ENCODE measurements at places on chromosomes 5 and 9.
A peak's percentile ranks its signal among the peaks of the same experiment; 100 is the strongest.

- no peak for DNase-seq
These were observed 28.9 kb upstream of the ERGIC1 start for GRCh38 chr5:172805018-172805683.

DNA sequence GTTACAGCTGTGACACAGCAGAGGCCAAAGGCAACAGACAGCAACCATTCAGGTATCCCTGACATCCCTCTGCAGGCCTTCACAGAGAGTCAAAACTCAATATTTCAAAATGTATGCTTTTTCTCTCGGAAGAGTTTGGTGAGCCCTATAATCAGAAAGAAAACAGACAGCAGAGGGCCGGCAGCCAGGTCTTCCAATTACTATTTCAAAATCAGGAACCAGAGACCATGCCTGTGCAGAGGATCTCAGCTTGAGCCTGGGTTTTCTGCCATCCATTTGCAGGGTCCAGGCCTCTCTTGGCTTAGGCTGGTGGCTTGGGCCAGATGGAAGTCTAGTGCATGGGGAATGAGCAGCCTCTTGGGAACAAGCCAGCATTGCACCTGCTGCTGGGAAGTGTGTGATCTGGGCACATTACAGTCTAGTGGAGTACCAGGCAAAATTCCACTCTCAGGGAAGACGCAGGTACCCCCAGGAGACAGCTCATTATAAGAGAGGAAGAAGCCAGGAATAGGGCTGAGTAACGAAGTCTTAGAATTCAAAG is 231.3 kb downstream of the ENC1 start:
- DNase-seq: no peak

GRCh38 chr9:112286926-112287325 is 46.5 kb downstream of the PTBP3 start:
- DNase-seq: no peak

DNA sequence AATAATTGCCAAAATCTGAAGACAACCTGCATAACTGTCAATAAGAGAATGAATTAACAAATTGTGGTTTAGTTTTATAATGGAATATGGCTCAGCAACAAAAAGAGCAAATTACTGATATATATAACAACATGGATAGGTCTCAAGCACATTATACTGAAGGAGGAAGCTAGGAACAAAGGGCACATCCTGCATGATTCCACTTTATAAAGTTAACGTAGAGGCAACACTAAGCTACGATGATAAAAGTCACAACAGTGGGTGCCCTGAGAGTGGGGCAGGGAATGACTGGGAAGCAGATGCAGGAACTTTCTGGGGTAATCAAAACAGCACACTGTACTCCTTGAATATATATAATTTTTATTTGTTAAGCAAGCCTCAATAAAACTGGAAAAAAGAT is 165.2 kb downstream of the RMI1 start:
- no peak for DNase-seq

GRCh38 chr9:79196606-79197005 is 375.2 kb upstream of the TLE4 start:
- DNase-seq: no peak

DNA sequence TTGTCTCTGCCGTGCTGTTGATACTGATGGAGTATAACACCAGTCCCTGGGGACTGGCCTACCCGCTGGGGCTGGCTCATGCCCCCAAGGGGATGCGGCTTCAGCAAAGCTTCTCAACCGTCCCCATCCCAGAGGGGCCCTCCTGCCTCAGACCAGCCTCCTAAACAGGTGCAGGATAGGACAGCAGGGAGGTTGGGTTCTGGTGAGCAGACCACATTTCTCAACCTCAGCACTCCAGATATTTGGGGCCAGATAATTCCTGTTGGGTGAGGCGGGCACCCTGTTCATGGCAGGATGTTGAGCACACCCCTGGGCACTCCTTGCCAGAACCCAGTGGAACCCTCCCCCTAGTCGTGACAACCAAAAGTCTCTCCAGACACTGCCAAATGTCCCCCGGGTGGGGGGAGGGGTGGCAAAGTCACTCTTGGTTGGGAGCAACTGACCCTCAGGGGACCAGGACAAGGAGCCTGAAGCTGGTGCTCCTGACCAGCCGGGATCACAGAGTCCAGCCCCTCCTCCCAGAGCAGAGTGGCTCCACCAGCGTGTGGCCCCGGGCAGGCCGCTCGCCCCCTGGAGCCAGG is 107.8 kb downstream of the ZNF354C start:
- no peak for DNase-seq

GRCh38 chr5:99129768-99130501 is 201.1 kb upstream of the CHD1 start:
- DNase-seq: no peak

GRCh38 chr9:133960568-133961129 is 31.5 kb downstream of the VAV2 start:
- DNase-seq: no peak

DNA sequence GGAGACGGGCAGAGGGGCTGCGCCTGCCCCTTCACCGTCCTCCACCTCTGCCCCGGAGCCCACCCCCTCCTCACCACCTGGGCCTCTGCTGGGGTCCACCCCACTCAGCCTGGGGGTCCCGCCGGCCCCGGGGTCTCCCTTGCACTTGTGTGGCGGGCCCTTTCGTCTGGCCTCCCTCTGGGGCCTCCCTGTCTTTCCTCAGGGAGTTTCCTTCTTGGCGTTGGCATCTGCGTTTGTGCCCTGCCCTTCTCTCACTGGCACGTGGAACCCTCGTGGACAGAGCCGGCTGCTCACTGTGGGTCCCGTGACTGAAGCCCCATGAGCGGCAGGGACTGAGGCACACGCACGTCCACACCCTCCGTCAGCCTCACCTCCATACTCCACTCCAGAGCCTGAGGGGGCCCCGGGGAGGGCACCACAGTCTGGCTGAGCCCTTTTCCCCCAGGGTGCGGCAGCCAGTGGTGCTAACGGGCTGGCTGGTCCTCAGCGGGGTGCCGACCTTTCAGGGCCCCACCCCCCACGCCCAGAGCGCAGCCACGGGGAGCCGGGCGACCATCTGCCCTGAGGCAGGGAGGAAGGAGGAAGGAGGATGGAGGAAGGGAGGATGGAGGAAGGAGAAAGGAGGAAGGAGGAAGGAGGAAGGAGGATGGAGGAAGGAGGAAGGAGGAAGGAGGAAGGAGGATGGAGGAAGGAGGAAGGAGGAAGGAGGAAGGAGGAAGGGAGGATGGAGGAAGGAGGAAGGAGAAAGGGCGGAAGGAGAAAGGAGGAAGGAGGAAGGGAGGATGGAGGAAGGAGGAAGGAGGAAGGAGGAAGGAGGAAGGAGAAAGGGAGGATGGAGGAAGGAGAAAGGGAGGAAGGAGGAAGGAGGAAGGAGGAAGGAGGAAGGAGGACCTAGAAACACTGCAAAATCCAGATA is 53.0 kb upstream of the NRARP start:
- DNase-seq: no peak

- no peak for DNase-seq
These were observed 251.8 kb downstream of the CWC27 start for GRCh38 chr5:65020492-65020891.

DNA sequence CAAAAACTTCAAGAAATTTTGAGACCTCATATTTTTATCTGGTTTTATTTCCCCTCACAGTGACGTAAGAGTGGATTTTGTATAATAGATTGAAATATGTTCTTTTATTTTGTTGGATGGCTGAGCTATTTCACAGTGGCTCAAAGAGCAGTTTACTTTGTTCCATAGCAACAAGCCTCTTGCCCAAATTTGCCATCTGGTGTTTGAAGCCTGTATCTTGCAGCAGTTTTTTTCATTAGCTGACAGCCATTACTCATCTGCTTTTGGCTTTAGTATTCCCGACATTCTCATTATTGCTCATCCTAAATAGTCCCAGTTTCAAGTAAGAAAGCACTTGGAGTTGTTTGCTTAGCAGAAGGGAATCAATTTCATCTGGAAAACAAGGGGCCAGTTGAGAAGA is 36.3 kb downstream of the GDA start:
- DNase-seq: no peak

GRCh38 chr9:122356627-122357026 is 14.2 kb upstream of the PTGS1 start:
- no peak for DNase-seq

- DNase-seq: no peak
These were observed 597.9 kb downstream of the PTPRD start for GRCh38 chr9:10014889-10015288.

DNA sequence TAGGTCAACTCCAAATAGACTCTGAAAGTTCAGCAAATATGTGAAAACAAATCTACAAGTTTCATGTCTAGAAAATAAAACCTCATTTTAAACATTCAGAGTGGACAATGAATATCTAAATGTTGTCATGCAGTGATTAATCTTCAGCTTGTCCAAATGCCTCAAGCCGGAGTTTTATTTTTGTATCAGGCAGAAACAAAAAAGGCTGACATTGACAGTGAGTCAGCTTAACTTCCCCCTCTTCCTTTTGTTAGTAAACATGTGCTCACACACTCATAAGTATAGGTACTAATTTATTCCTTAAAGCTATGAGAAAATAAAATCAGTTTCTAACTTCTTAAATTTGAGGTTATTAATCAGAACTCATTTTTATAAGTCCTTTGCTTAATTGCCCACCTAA is 467.9 kb upstream of the DAB2 start:
- no peak for DNase-seq

DNA sequence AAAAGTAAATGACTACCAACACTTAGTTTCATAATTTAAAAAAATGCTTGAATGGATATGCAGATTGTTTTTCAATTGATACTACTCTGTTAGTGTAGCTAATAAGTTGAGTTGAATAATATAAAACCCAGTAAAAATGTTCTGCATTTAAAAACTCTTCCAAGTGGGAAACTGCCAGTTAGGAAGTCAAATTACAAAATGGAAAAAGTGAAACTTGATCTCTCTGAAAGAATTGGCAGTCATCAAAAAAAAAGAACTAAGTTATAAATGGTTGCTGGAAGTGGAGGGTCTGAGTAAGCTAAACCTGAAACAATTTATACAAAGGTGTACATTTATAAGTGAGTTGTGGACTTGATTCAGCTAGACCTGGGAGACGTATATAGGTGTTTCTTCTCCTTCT is 52.4 kb downstream of the VCAN start:
- DNase-seq: no peak

- DNase-seq: no peak
These were observed 18.9 kb upstream of the ASS1 start for GRCh38 chr9:130425741-130426466.

DNA sequence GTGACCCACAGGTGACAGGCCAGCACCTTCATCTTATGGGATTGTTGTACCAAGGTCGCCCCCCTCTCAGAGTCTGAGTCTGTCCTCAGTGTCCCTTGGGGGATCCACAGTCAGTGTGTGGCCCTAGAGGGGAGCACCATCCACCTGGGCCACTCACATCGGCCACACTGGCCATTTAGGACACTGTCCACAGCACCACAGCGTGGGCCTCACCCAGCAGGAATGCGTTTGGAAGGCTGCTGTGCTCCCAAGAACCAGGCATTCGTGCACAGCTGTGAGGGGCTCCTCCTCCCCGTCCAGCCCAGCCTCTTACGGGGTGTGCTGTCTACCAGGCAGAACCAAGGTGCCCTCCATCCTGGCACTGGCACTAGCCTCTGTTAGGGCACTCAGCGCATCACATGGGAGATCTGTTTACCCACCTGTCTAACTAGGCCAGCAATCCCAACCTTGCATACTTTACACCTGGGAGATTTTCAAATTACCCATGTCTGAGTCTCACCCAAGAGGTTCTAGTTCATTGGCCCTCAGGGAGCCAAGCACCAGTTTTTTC is 24.5 kb upstream of the UBE2QL1 start:
- no peak for DNase-seq

GRCh38 chr5:94157704-94158539 is 416.5 kb upstream of the POU5F2 start:
- DNase-seq: no peak

DNA sequence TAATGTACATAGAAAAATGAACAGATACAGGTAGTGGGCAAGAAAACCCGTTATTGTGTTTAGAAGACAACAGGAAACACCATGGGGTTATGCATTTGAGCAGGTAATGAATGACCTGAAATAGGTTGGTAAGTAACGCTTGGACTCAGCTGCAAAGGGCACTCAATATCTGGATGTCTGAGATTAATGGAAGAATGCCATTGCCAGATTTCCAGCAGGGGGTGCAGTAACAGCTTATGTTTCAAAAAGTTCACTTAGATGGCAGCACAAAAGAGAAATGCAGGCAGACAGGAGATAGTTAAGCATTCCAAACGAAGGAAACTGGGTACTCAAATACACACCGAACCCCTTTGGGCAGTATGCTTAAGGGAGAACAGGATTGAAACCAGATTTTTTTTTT is 285.5 kb upstream of the VLDLR start:
- DNase-seq: no peak

DNA sequence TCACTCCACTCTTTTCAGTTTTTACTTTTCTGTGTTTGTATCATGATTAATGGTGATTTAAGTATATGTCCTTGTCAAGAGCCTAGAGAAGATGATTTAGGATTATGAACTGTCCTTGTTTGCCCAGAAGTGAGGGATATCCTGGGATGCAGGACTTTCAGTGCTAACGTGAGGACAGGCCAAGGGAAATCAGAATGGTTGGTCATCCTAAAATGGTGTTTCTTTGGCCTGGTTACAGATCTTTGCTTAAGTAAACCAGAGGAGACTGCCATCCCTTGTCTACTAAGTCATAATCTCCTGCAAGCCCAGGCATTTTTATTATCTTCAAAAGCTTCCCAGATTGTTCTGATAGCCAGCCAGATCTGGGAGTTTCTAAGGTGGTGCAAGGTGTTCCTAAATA is 22.3 kb upstream of the DPYSL3 start:
- DNase-seq: no peak

GRCh38 chr5:154714266-154714986 is 40.8 kb upstream of the LARP1 start:
- peak; percentile 28 for DNase-seq

DNA sequence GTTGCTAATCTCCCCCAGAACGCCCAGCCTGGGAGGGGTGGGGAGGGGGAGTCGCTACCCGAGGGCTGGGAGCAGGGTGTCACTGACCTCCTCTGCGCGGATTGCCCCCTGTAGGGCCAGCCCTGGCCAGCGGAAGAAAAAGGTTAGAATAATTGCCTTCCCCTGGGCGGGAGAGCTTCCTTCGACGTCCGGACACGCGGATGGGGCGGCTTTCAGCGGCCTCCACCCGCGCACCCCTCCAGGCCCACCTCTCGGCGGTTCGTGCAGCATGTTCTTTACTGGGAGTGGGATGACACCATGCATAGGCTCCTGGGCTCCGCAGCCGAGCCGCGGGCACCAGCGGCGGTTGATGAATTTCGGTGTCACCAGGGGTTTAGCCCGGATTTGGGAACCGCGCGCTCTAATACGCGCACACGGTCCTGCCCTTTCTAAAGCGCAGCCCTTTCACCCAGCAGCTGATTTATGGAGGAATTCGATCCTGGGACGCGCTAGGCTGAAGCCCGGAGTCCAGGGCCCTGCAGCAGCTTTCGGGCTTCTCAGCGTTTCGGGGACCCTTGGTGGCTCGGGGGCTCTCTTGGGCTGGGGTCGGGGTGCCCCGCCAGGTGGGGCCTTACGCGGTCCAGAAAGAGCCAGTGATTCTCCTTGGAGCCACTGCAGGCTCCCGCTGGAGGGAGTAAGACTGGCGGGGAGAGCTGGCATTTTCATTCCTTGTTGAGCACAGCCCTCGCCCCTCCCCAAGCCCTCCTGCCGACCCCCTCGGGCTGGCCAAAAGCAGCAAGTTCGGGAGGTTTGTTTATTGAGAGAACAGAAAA is 10.1 kb downstream of the LMX1B start:
- DNase-seq: no peak

All from GDM1 (cell line).